IPS DF 19.7 (cell line): ENCODE measurements at places on chromosomes 3 and 15.

- DNase-seq, result no peak
Observed at GRCh38 chr15:101504866-101505609, 15.5 kb upstream of the PCSK6 start.

DNA sequence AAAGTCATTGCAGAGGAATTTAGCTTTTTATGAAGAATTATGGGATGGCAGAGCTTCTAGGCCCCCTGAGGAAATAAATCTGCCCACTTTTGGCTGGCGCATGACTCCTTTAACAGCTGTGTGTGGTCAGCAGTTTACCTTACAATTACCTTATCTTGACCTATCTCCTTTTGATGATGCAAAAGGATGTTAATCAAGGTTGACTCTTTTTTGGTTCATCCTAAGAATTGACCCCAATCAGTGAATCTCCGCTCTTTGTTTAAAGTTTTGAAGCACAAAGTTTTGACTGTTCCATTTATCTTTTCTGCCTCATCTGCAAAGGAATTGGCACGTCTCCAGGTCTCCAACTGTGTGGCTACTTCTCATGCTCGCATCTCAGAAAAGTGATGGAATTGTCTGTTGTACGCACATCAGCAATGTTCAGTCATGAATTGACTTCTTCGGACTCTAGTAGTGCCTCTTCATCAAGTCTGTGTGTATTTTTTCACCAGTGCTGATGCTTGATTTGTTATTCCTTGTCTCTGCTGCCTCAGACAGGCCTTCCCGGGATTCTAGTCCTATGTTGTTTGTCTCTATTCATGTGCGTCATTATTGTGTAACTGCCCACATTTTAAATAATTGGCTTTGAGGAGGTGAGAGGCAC, 196.2 kb upstream of the CFAP20DC start:
- no peak for DNase-seq

GRCh38 chr3:194139071-194139813, 3.3 kb downstream of the HES1 start:
- no peak for DNase-seq

DNA sequence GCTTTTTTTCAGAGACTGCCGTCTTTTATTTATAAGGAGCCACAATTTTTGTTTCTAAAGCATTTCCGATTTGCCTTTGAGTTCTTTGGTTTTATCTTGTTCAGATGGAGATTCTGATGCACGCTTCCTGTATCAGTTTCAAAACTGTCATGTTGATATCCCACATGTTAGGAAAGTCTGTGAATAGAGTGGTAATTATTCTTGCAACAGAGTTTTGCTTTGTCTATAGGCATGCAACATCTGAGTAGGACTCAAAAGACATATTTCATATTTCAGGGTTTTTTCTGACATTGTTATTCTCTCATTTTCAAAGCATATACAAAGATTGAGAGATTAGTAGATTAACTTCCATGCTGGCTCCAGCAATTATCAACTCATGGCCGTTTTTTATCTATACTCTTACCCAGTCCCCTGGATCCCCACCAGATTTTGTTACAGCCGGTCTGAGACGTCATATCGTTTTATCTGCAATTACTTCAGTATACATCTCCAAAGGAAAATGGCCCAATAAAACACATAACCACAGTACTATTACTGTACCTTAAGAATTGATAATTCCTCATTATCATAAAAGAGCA, 22.4 kb downstream of the PAQR5 start:
- DNase-seq, result no peak

DNA sequence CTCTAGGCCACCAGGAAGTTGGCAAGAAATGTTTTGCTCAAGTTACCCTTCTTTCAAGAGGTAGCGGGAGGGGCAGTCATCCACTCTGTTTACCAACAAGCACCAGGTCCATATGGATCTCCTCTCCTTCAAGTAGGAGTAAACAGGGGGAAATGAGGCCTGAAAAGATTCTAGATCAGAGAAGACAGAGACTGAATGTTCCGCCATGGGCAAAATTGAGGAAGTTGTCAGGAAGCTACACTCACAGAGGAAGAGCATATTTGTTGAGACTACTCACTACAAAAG, 81.6 kb downstream of the KLF15 start:
- DNase-seq, result no peak

- DNase-seq, result no peak
Observed at GRCh38 chr3:53346922-53347260, 452 bp downstream of the DCP1A start.

- no peak for DNase-seq
Observed at GRCh38 chr3:12662593-12663400, 1.1 kb downstream of the RAF1 start.

- DNase-seq, result no peak
Observed at GRCh38 chr15:67134067-67134838, 68.9 kb downstream of the SMAD3 start.

- no peak for DNase-seq
Observed at GRCh38 chr15:56211064-56211463, 32.6 kb downstream of the RFX7 start.

- DNase-seq, result no peak
Observed at GRCh38 chr3:154430014-154430413, at the start of gene GPR149. Gene GPR149, minus strand, starts transcription at chr3:154430190. Its CDS starts 575 bp downstream, at chr3:154429615.

DNA sequence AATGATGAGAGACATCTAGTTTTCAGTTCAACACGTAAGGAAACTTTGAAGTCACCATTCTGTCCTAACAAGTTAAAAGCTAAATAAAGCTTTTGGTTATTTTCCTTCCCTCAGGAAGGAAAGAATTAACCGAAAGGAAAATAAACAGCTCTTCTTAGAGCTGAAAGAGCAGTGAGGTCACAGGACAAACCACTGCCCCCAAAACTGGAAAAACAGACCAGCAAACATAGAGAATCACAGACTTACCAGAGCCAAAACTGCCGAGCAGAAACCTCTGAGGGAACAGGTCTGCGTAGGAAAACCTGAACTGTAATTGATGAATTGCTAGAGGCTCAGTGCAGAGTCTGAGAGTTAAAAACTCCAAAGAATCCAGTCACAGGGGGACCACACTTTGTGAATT, 14.7 kb downstream of the USP50 start:
- DNase-seq, result no peak

GRCh38 chr3:150302246-150302645, 105.9 kb upstream of the TSC22D2 start:
- DNase-seq, result no peak

DNA sequence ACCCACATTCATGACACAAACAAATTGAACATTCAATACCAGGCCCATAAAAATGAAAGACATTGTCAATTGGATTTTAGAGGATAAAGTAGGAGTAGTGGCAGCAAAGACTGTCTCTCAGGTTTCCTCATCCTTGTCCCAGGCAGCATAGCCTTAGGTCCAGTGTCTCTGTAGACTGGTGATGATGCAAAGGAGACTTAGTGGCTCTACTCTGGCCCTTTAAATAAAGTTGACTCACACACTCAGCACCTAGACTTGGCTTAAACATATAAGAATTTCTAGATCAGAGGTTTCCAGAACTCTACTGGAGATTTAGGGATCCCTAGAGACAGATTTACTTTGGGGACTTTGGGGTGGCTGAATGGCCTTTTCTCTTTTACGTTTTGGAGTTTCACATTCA, 166.6 kb downstream of the NR1D2 start:
- no peak for DNase-seq

DNA sequence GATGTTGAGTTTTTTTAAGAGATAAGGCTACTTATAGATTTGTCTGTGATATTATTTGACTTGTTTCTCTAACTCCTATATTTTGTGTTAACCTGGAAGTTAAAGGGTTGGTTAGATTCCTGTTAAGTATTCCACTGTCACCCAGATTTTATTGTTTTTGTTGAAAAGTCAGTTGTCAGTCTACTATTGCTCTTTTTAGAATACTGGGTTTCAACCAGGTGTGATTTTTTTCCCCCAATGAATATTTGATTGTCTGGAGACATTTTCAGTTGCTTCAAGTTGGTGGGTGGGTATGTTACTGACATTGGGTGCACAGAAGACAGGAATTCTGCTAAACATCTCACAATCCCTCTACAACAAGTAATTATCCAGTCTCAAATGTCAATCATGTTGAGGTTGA, 43.8 kb upstream of the GPR149 start:
- no peak for DNase-seq

DNA sequence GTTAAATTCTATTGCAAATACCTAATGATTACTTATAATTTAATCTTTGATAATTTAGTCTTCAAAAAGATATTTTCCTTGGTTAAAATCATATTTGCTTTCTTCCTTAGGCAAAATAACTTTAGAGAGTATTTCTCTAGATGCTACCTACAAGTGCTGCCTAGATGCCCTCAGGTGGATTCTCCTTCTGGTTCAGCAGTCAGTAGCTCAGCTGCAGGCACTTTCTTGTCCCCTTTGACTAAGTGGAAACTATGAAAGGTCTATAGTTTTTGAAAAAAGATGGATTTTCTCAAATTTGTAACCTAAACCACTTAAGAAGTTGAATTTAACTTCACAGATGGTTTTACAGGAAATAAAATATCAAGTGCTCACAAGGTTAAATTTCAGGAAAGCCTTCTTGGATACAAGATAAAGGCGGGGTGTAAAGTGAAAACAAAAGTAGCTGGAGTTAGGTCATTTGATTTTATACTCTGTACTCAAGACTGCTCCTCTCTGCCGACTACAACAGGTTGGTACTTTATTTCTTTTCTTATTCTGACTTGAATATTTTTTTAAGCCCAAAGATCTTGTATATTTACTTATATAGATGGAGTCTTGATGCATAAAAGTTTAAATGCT, at the start of gene ACKR4:
Gene ACKR4, plus strand, starts transcription at position 455 of the 618 bp plus-strand sequence. CDS start 3,128 bp downstream, outside the sequence.
- DNase-seq, result no peak

- DNase-seq, result no peak
Observed at GRCh38 chr15:73927476-73928240, 1.4 kb downstream of the LOXL1 start.

GRCh38 chr3:155182467-155182866, 102.3 kb downstream of the MME start:
- DNase-seq, result no peak

GRCh38 chr3:107683447-107683846, 160.7 kb downstream of the BBX start:
- no peak for DNase-seq

- DNase-seq, result no peak
Observed at GRCh38 chr3:30539772-30540171, 66.6 kb upstream of the TGFBR2 start.

GRCh38 chr15:101407439-101407838, 82.1 kb downstream of the PCSK6 start:
- no peak for DNase-seq

GRCh38 chr15:98444138-98444537, 204.2 kb upstream of the IGF1R start:
- DNase-seq, result no peak

- DNase-seq, result no peak
Observed at GRCh38 chr3:18410205-18410604, 14.9 kb downstream of the SATB1 start.

DNA sequence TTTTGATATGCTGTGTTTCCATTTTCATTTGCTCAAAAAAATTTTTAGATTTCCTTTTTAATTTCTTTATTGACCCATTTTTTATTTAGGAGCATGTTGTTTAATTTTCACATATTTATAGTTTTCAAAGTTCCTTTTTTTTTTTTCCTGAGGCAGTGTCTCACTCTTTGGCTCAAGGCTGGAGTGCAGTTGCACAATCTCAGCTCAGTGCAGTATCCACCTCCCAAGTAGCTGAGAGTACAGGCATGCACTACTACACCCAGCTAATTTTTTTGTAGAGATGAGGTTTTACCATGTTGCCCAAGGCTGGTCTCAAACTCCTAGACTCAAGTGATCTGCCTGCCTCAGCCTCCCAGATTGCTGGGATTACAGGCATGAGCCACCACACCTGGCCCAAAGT, 36.2 kb downstream of the PFN2 start:
- no peak for DNase-seq

- no peak for DNase-seq
Observed at GRCh38 chr3:137008976-137009375, 51.2 kb downstream of the IL20RB start.

GRCh38 chr3:133280586-133280985, 119.3 kb upstream of the BFSP2 start:
- DNase-seq, result no peak

GRCh38 chr3:197266331-197266730, 32.1 kb downstream of the DLG1 start:
- DNase-seq, result no peak

- no peak for DNase-seq
Observed at GRCh38 chr3:13475871-13476590, 4.1 kb upstream of the HDAC11 start.

DNA sequence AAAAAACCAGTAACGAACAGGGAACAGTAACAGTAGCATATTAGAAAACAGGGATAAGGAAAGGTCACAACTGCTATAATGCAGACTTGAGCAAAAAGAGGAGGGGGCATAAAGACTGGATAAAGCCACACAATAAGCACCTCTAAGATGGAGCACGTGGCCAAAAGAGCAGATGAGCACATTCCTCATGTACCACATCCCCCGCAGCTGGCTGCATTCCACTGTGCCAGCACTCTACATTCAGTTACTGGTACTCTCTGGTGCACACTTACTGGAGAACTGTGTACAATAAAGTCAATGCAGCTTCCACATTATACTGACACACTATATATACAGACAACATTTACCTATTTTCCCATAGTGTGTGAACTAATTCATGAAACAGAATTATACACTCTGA, 64.7 kb downstream of the UBE3A start:
- no peak for DNase-seq

DNA sequence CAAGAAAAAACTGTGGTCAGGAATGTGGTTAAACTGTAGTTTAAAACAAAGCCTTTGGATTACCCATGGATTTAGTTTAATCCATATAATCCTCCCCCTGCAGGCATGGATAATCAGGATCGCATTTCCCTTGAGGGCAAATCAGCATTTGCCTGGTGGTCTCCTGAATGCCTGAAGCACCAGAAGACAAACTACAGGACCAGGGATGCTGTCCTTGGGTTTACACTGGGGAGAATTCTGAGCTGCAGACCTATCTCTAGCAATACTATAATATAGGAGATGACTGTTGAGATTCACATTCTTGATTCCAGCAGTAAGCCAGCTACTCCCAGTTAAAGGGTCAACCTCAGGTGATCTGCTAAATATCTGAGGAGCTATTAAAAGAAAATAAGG, 10.6 kb downstream of the PIK3CB start:
- no peak for DNase-seq

DNA sequence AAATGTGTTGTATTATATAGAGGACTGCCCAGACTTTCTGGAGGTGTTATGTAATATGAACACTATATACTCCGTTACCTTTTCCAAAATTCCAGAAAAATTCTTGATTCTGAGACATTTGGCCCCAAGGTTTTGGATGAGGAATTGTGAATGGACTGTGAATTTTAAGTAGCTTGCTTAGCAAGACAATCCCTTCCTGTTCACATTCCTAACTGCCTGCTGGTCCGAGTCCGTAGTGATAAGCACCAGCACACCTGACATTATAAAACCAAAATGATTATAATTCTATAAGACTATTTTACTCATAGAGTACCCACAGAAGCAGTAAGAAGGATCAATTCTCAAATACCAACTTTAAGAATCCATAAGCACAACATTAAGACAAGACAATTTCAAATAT, 11.2 kb downstream of the EXD1 start:
- DNase-seq, result no peak

DNA sequence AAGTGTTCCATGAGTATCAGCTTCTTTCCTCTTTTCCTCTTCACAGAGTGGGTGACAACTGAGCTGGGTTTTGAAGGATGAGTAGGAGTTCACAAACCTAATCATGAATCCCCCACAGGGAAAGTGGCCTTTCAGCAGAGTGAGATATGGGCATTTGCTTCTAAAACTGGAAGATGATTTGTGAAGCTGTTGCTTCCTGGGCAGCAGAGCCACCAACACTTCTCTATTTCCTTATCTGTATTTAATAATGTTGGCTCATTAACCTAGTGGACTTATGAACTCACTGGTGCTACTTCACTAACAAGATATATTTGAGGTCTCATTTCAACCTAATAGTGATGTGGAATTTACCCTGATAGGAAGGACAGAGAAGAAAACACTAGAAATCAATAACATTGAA, 152.8 kb downstream of the SYNPR start:
- DNase-seq, result no peak
